ENCODE measurements at places on chromosomes 5 and 9.

GRCh38 chr9:1550636-1551035 lies 464.5 kb upstream of the SMARCA2 start:
- DNase-seq = no peak

DNA sequence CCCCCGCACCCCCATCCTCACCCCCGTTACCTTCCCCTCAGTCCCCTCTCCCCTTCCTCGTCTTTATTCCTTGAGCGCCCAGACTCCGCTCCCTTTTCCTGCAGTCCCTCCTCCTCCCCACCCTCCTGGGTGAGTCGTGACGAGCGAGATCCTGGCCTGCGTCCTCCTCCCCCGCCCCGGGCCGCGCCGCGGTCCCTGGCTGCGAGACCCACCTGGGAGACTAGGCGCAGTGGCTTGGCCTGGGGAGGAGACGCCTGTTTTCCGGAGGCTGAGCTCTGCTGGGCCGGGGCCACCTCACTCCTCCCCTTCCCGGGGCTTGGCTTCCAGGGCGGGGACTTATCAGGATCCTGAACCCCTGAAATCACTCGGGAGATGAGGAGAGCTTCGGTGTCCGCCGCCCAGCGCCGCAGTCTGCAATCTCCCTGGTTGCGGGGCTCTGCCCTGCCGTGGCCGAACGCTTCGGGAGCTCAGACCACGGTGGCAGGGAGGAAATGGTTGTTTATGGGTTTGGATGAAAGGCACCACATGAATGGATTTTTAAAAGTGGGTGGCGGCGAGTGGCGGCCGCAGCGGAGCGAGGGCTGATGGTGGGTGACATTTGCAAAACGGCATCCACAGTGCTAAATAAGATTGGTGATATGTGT lies 984 bp downstream of the STXBP1 start:
- DNase-seq = no peak

DNA sequence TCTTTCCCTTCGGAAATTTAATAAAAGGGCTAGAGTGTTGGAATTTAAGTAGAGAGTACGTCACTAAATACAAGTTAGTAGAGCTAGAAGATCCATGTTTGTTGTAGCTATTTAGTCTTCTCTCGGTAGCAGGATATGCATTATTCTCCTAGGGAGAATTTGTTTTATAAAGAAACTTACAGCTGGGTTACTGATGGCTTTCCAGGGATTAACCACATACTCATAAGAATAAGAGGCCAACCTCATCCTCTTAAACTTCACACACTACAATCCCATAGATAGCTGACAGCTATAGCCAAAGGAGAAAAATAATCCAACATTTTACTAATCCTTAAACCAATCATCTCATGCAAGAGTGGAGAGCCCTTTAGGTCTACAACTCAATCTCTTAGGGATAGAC lies 43.0 kb downstream of the TLE1 start:
- no peak for DNase-seq

GRCh38 chr9:109542922-109543321 lies 44.8 kb upstream of the PTPN3 start:
- no peak for DNase-seq

DNA sequence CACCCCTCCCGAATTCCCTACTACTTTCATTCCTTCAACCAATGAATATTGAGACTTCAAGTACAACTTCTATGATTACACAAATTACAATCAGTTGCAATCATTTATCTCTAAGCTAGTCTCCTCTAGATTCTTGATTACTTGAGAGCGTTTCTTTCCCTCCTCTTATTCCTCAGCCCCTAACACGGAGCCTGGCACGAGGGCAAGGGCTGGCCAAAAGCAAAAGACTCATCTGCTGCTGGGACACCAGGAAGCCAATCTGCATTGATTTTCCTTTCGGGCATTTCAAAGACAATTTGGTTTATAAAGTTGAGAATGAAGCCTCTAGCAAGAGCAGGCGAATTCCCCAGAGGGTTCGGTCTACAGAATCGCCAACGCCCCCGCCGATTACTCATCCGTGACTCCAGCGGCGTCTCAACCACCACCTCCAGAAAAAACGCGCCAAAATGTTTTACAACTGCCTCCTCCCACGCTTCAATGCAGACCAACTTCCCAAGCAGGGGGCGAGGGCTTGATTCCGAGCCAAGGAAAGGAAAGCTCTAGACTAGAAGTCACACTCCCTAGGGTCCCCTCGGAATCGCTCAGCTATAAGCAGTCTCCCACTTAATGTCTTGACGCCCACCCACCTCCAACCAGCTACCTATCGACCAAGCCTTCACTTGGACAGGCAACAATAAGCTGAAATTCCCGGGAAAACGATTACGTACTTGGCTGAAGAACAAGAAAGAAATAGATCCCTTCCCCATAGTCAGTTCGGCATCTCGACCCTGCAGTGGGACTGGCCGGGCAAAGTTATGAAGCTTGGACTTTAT lies 1.5 kb downstream of the PCSK1 start:
- DNase-seq = no peak
